ENCODE measurements at places on chromosomes 12 and 14. TPM values are rescaled to one million over a fixed set of nuclear protein-coding genes. Genes with fewer than 3 reads are reported as not detected.

DNA sequence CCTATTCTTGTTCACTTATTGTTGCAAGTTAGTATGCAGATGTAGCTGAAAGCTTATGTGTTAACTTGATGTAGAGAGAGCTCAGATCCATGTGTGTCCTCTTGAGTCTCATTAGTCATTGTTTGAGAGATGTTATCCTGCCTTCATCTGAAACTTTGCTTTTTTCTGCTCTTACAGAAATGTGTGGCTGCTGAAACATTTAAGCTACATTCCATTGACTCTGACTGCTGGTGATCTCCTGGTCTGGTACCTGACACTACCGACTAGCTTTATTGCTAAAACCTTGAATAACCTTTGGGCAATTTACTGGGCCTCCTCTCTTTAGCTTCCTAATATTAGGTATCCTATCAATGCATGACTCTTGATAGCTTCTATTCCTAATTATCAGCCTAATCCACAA is 705.6 kb upstream of the FOXG1 start:
- no peak for DNase-seq

DNA sequence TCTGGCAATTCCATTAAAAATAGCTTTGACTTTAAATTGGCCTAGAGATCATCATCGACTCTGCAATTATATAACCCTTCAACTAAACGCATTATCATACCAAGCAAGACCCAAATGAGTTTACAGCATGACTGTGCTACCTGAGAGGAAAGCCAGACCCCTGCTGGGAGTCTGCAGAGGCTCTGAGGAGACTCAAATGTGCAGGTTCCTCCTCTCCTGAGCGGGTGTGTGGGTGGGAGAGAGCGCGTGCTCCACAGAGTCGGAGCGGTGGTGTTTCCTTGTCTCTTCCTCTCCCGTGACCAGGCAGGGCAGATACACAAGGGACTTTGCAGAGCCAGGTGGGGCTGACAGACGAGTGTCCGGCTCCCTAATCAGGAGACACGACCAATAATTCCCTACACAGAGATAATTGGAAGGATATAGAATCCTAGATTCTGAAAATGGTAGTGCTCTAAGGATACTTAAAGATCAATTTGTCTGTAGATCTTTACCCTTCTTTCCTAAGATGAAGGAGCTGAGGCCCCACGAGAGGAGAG is 74.1 kb downstream of the SLC8A3 start:
- DNase-seq: no peak

DNA sequence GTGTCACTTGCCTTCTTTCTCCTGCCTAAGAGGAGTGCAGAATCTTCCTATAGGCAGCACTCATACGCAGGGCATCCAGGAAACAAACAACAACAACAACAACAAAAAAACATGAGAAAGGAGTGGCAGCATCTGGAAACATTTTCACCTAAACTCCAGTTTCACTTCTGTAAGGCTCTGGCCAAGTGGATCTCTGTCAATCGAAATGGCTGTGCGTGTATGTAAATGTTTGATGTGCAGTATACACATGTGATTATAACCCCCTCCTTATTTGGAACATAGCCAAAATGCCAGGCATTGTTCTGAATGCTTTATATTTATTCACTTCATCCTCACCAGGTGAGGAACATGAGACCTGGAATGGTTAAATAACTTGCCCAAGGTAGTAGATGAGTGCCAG is 76.8 kb downstream of the COX16 start:
- no peak for DNase-seq

GRCh38 chr12:38409511-38409910 is 92.9 kb downstream of the ALG10B start:
- DNase-seq: no peak

DNA sequence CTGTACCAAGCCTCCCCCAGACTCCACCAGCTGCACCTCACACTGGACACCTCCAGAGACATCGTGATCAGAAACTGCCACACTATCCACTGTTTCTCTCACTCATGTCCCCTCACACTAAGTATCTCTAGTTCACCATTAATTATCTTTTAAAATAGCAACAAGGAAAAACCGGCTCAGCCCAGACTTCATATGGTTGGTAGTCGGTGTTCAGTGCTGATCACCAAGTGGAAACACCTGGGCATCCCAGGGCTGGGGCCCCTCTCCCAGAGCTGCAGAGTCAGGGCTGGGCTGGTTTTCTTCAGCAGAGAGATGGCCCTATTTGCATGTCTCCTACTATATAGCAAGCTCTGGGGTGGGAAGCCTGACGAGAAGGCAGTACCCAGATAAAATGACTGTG is 1140.0 kb downstream of the TMEM121 start:
- DNase-seq: no peak

GRCh38 chr12:122368361-122369073 is 54.0 kb downstream of the CLIP1 start:
- no peak for DNase-seq

GRCh38 chr12:94222351-94223084 is 74.1 kb downstream of the PLXNC1 start:
- DNase-seq: no peak

DNA sequence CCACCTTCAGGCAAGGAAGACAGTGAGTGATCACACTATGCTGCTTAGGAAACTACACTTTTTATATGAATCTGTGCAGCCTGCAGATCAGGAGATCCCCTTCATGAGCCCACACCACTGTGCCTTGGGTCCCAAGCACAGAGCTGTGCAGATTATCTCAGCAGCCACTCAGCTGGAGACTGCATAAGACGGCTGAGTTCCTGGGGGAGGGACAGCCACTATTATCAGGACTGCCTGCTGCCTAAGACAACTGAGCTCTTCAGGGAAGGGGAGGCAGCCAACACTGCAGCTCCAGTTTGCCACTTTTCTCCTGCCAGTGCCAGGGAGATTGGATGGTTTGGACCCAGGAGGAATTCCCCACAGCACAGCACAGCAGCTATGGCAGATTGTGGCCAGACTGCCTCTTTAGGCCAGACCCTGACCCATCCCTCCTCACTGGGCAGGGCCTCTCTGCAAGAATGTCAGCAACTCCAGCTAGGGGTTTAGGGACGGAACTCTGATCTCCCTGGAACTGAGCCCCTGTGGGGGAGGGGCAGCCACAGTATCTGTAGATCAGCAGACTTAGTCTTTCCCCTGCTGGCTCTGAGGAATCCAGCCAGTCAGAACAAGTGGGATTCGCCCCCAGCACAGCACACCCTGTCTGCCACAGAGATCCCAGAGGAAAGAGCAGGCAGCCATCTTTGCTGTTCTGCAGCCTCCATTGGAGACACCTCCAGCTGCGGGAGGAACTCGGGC is 141.3 kb downstream of the KLHL28 start:
- DNase-seq: no peak

- no peak for DNase-seq
Measured at GRCh38 chr12:111150360-111150759, 218.5 kb downstream of the PHETA1 start.

DNA sequence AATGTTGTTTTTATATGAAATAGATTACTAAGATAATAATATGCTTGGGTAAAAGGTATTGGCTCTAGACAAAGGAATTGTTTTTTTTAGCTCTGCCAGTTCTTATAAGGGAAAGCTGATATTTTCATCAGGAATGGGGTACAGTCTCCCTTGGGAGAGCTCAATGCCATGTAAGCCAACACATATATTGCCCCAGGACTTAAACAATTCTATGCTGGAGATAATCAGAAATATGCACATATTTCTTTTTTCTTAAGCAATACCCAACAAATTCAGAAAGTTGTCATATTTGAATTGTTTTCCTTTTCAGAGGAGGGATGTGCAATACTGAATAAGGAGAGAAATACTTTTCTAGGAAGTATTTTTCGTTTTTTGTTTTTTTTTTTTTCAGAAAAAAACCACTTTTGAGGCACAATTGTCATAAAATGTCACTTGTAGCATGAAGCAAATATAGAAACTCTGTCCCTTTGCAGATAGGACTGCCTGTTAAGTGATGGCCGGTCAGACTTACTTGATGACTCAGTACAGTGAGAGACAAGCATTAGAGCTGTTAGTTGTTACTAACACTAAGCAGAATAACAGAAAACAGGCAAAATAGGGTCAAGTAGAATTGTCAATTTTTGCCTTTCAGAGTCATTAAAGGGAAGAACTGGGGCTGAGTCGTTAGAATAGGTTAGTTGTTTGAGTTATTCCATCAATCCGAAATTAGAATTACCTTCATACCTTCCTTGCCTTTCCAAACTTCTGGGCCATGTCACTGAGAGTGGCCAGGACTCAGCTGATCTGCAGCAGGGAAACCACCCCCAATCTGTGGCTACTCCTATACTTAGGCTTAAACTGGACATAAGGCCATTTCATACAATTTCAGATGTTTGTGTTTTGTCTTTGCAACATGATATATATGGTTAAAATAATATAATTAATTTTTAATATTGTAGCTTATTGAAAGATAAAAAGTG is 168.1 kb downstream of the SLC38A4 start:
- no peak for DNase-seq

Gene KLRC1
- total RNA-seq: not detected

Gene GPX2
- total RNA-seq: not detected

All from chondrocyte (in vitro differentiated cells).